ENCODE measurements at places on chromosomes 4 and X. TPM values are rescaled to one million over a fixed set of nuclear protein-coding genes. Genes with fewer than 3 reads are reported as not detected.

DNA sequence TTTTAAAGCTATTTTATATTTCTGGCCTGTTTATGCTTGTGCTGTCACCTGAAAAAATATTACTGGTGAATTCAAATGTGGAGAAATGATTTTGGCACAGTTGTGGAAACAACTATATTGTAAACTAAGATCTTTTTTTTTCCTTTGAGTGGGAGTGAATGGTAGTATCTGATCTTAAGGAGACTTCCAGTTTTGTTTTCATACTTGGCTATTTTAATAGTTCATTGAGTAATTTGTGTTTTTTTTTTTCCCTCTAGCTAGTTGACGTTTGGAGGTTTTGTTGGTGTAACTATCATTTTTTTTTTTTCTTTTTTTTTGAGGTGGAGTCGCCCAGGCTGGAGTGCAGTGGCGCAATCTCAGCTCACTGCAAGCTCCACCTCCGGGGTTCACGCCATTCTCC lies 10.5 kb downstream of the STAG2 start:
- no peak for DNase-seq

The KLKB1 gene
- 1.8 TPM for total RNA-seq

The GRPR gene
- not detected for total RNA-seq

The SPANXD gene
- total RNA-seq, result not detected

GRCh38 chr4:152644130-152644529 lies 35.7 kb downstream of the TMEM154 start:
- DNase-seq, result no peak

The AR gene
- 40.4 TPM for total RNA-seq

The MAGEA9B gene
- not detected for total RNA-seq

The CNKSR2 gene
- total RNA-seq, result 2.3 TPM

The TMEM271 gene
- total RNA-seq, result not detected

The SPANXC gene
- total RNA-seq, result not detected

All from ovary (tissue), 10 donors.